ENCODE measurements at places on chromosomes 7 and 10. TPM values are rescaled to one million over a fixed set of nuclear protein-coding genes. Genes with fewer than 3 reads are reported as not detected.
A peak's percentile ranks its signal among the peaks of the same experiment; 100 is the strongest.

CDK1 gene
- total RNA-seq = 13.1 TPM

DNA sequence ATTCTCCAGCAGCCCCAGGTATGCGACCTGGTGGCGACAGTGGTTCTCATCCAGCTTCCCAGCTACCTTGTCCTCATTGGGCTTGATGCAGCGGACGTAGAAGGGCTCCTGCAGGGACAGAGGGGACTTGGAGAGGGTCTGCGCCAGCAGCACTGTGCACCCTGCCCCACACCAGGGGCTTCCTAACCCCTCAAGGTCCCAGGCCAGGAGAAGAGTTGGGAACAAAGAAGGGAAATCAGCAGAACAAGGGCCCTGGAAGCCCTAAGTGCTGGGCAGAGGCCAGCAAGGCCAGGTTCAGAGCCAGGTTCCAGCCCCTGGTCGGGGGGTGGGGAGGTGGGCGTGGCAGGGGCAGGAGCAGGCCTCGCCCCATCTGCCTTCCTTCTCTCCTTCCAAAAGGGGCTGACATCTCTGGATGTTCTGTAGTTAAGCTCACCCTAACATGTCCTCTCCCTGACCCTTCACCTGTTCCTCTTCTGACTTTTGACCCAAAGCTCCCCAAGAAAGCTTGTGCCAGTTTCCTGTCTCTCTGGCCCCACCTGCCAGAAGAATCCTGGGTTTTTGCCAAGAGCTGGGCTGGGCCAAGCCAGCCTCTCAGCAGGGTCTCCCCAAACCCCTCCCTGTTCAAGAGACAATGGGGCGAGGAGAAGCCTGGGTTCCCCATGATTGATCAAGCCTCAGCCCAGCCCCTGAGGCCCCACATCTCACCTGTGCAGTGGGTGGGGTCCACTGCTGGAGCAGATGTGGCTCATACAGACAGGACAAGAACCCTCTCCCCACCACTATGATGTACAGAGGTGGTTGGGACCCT lies 11.9 kb downstream of the MYO1G start:
- DNase-seq = no peak

POT1 gene
- 27.5 TPM for total RNA-seq

GRCh38 chr7:75595766-75596165 lies 103.6 kb downstream of the SPDYE5 start:
- DNase-seq = no peak

FANK1 gene
- total RNA-seq = 0.81 TPM

TCERG1L gene
- total RNA-seq = not detected

DNA sequence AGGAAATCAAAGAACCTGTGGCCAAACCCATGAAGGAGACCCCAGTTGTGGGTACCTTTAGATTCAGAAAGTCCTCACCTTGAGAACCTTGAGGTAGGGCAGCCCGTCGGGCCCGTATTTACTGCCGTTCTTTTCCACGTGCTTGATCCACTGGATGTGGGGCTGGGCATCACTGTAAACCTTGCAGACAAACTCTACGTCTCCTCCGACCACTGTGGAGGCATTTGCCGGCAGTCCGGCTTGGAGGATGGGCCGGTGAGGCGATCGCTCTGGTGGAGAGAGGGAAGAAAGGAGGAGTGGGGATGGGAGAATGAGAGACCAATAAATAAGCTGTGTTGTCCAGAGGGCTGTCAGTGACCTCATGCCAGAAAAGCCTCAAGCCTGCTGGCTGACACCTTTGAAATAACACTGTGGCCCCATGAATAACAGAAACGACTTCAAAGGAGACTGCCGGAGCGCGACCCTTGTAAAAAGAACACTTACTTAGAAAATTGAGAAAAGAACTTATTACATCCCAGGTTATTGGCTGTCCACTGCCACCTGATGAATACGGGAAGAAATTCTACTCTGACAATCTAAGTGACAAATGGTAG lies 78.2 kb downstream of the FGFR2 start:
- no peak for DNase-seq

DNA sequence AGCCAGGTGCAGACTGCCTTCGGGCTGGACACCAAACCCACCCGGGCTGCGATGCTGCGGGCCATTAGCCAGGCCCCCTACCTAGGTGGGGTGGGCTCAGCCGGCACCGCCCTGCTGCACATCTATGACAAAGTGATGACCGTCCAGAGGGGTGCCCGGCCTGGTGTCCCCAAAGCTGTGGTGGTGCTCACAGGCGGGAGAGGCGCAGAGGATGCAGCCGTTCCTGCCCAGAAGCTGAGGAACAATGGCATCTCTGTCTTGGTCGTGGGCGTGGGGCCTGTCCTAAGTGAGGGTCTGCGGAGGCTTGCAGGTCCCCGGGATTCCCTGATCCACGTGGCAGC lies 50.0 kb downstream of the VWA2 start:
- DNase-seq = no peak

- no peak for DNase-seq
These were observed 5.1 kb upstream of the ADAMTS14 start for GRCh38 chr10:70666960-70667798.

DNA sequence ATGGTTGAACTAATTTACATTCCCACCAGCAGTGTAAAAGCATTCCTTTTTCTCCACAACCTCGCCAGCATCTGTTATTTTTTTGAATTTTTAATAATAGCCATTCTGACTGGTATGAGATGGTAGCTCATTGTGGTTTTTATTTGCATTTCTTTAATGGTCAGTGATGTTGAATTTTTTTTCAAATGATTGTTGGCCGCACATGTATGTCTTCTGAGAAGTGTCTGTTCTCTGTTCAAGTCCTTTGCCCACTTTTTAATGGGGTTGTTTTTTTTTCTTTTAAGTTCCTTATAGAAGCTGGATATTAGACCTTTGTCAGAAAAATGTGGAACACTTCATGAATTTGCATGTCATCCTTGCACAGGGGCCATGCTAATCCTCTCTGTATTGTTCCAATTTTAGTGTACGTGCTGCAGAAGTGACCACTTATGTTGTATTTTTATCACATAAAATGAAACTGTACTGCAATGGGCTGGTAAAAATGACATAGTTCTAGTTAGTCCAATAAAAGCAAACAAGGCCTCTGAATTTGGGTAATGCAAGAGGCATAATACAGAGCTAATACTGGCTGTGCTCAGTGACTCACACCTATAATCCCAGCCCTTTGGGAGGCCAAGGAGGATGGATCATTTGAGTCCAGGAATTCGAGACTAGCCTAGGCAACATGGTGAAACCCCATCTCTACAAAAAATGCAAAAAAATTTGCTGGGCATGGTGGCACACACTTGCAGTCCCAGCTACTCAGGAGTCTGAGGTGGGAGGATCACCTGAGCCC lies 70.3 kb downstream of the ABI1 start:
- DNase-seq = no peak

GRCh38 chr10:79243181-79244067 lies 103.8 kb upstream of the PPIF start:
- no peak for DNase-seq

GRCh38 chr10:75352650-75353049 lies 48.9 kb downstream of the ZNF503 start:
- DNase-seq = no peak

VWDE gene
- not detected for total RNA-seq

IQCE gene
- total RNA-seq = 17.0 TPM

- no peak for DNase-seq
These were observed 95.2 kb downstream of the DNAJB6 start for GRCh38 chr7:157431951-157432540.

GRCh38 chr7:159193543-159194090 lies 49.0 kb upstream of the VIPR2 start:
- no peak for DNase-seq

VTI1A gene
- total RNA-seq = 26.3 TPM

PRRT4 gene
- 0.54 TPM for total RNA-seq

GRCh38 chr10:77111611-77112550 lies 525.7 kb downstream of the KCNMA1 start:
- no peak for DNase-seq

ATP6V1F gene
- total RNA-seq = 161 TPM

GRCh38 chr10:60937784-60938654 lies 6.0 kb downstream of the RHOBTB1 start:
- no peak for DNase-seq

DNA sequence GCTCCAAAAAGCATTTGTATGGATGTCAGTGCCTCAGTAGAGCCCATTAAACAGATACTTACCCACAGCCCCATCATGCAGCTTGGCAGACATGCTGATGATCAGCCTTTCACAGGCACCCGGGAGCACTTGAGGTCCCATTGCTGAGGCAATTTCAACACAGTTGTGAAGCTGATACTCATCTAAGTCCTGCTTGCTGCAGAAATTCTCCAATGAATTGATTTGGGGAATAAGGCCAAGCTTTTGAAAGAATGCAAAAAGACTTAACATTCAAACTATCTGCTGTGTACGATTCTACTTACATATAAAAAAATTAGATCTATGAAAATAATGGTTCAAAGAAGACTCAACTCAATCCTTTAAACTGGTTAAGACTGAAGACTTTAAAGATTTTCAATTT lies 60.5 kb downstream of the LAMB4 start:
- no peak for DNase-seq

GRCh38 chr7:68206946-68207485 lies 1210.4 kb downstream of the TYW1 start:
- DNase-seq = no peak

DNA sequence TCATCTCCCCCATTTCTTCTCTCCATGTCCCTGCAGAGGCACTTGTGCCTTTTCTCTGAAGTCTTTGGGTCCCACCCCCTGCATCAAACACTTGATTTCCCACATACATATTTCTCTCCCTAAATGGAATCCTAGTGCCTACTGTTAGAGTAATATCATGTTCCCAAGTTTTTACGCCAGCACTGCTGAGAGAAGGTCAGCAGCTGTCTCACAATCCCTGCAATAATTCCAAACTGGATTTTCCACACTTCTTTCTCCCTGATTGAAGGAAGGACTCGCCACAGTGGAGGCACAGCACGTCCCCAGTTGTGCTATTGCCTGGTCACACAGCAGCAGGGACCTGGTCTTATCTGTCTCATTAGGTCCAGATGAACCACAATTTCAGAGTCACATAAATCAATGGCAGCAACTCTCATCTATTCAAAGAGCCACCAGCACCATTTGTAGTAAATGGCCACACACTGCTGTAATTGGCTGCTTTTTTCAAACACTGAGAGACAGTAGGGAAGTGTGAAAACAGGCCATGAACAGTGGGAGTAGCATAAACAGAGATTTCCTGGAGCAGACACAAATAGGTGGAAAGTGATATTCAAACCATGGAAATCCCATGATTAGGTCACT lies 605.5 kb downstream of the XPNPEP1 start:
- no peak for DNase-seq

DNA sequence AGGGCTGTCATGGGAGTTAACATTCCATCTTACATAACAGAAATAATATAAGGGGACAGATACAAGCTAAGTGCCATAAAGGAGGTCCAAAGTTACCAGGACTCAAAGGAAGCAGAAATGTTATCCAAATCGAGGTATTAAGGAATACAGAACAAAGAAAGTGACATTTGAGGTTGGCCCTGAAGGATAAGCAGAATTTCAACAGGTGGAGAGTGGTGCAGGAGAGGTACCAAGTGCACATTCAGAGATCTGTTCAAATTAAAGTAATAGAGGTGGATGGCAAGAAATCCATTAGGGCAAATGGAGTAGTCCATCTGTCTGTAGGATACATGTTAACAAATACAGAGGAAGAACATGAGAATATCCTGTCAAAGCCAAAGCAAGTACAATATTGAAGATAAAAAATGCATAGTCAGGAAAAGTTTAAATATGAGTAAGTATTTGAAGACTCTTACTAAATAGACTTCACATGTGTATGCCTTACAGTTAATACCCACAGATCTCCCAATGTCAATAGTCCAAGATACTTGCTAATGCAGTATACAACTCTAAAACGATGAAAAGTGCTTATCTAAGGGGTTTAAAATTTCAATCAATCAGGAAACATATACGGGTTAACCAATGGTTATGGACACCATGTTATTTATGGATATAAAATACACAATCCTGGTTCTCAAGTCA lies 10.0 kb downstream of the CDK6 start:
- no peak for DNase-seq

- no peak for DNase-seq
These were observed 106.6 kb upstream of the YAE1 start for GRCh38 chr7:39459636-39460035.

- no peak for DNase-seq
These were observed 110.1 kb upstream of the KLF6 start for GRCh38 chr10:3895045-3895631.

GRCh38 chr10:6071181-6072175 lies 9.3 kb upstream of the IL2RA start:
- no peak for DNase-seq

KLF14 gene
- total RNA-seq = not detected

AOAH gene
- not detected for total RNA-seq

- no peak for DNase-seq
These were observed 24.0 kb downstream of the PKD1L1 start for GRCh38 chr7:47924266-47924665.

GRCh38 chr7:102469972-102470825 lies 5.4 kb downstream of the LRWD1 start:
- DNase-seq = peak; percentile 81

RBP4 gene
- total RNA-seq = 0.56 TPM

DNA sequence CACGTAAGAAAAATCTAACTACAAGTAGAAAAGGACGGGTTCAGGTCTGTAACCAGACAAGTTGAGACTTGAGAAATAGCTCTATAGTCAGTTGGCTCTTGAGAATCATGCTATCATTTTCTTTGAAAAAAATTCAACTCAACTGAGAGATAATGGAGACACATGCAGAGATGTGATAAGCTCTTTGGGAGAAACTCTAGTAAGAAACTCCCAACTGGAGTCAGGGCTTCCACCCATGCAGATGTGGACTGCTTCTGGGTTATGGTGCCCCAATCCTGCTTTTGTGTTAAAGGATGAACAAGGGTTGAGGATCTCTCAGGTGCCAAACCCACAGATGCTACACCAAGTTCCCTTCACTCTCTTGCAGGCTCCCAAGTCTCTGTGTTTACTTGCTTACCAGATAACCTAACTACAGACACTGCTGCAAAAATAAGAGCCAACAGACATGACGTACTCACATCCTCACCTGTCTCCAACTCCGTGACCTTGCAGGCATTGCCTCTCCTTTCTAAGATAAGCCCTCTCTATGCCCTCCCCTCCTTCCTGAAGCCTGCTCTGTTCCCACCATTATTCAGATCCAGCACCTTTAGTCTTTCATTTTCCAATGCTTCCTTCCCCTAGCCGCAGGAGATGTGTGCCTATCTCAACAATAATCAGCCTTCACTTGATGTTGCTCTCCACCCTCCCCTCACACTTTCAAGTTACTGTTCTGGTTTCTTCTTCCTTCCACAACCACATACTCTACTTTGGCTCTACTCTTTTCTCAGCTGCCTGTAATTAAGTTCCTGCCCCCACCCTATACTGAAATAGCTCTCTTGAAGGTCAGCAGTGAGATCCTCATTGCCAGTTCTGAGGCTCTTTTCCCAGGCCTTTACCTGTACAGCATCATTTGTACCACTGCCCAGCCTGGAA lies 130.0 kb downstream of the ICA1 start:
- DNase-seq = no peak

TMEM184A gene
- total RNA-seq = 0.27 TPM

SLC26A5 gene
- not detected for total RNA-seq

CNTNAP2 gene
- total RNA-seq = 1.4 TPM

LGI1 gene
- total RNA-seq = not detected

- DNase-seq = no peak
These were observed 283.5 kb downstream of the PLXNA4 start for GRCh38 chr7:132292803-132293202.
